Activated CD4-positive, alpha-beta memory T cell treated with anti-CD3 and anti-CD28 coated beads, Interleukin-2, amount 10 ng/mL, durations not matched to agents 7 days and 5 days (primary cell): ENCODE measurements at places on chromosomes 6 and 20. TPM values are rescaled to one million over a fixed set of nuclear protein-coding genes. Genes with fewer than 3 reads are reported as not detected.

DNA sequence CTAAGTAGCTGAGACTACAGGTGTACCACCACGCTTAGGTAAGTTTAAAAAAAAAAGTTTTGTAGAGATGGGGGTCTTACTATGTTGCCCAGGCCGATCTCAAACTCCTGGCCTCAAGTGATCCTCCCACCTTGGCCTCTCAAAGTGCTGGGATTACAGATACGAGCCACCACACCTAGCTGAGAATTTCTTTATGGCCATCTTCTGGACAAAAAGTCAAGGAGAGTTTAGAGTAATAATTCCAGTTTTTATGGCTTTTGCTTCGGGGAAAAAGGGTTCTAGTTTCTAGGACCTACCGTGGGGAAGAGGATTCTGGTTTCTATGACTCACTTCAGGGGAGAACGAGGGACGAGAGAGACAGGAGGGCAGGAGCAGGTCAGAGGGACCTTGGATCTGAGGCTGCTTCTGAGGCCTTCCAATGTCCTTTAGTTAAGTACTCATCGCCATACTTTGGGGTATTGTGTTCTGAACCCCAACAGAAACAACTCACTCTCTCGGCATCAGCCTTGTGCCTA lies 69.3 kb upstream of the IER3 start:
- no peak for DNase-seq

- DNase-seq: no peak
These were observed 526 bp downstream of the SULF2 start for GRCh38 chr20:47784599-47785310.

GRCh38 chr20:9367746-9368145 lies 146.6 kb upstream of the LAMP5 start:
- DNase-seq: no peak

DNA sequence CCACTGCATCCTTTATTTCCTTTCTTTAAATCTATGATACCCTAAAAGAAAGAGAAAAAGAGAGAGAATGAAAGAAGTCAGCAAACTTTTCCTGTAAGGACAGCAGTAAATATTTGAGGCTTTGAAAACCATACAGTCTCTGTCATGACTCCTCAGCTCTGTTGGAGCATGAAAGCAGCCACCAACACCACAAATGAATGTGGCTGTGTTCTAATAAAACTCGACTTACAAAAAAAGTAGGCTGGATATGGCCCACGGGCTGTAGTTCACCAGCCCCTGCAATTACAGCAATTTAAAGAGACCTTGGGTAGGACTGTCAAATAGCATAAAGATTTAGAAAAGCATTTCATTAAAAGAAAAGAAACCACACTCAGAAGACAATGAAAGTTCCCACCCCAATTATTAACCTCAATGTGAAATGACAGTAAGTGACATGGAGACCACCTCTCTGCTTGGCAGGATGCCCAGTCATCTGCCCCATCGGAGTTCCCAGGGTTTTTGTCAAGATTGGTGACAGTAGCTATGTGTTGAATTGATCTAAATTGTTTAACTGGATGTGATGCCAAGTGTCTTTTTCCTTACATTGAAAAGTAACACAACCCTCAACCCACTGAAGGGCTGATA lies 50.9 kb downstream of the TNFRSF21 start:
- DNase-seq: no peak

- no peak for DNase-seq
These were observed 819 bp upstream of the MTRF1L start for GRCh38 chr6:153003366-153003690.

DNA sequence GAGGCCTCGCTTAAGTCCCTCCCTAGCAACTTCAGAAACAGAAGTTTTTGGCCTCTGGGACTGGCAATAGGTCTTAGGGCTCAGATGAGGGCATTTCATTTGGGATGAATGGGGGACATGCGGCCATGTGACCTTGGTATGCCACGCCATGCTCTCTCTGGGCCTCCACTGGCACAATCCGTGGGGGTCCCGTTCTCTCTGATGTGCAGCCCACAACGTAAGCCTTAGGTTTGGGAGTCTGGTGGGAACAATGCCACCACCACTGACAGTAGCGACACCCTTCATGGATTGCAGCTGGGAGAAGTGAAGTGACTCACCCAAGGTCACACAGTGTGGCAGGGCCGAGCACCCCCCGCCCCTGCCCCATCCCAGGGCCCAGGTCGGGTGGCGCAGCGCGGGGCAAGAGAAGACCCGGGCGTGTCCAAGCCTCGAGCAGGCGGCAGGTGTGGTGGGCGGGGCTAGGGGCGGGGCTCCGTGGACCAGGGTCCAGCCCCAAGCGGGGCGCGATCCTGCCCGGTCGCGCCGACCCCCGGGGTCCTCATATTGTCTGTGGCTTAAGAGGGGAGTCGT lies 864 bp upstream of the CEBPB start:
- DNase-seq: peak; percentile 39

DNA sequence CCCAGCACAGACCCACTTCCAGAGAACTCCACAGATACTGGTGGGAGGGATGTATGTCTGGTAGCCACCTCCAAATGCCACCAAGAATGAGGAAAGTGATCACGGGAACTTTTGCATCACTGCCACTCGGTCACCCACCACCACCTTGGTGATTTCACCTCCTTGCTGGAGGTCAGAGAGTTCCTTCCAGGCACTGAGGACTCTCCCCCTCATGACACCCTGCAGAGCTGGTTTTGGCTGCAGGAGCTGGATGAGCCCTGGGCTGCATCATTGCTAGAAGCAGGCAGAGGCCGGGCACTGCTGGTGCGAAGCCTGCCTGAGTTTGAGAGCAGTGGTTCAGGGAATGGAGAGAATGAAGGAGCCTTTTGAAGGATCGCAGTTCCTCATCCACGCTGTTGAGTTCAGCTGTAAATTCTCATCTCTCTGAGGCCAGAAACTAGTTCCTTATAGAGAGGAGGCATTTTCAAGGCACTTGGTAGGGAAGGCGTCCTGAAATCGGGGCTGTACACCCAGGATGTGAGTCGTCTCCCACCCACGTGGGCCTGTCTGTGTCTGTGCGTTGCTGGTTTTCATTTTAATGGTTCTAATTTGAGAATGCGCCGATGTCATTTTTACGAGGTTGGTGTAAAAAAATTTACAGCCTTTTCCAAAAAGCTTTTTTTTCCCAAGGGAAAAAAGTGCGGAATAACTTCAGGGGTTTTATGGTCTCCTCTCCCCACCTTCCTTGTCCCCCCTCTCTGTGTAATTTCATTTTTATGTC lies 25.0 kb downstream of the FOXP4 start:
- no peak for DNase-seq

DNA sequence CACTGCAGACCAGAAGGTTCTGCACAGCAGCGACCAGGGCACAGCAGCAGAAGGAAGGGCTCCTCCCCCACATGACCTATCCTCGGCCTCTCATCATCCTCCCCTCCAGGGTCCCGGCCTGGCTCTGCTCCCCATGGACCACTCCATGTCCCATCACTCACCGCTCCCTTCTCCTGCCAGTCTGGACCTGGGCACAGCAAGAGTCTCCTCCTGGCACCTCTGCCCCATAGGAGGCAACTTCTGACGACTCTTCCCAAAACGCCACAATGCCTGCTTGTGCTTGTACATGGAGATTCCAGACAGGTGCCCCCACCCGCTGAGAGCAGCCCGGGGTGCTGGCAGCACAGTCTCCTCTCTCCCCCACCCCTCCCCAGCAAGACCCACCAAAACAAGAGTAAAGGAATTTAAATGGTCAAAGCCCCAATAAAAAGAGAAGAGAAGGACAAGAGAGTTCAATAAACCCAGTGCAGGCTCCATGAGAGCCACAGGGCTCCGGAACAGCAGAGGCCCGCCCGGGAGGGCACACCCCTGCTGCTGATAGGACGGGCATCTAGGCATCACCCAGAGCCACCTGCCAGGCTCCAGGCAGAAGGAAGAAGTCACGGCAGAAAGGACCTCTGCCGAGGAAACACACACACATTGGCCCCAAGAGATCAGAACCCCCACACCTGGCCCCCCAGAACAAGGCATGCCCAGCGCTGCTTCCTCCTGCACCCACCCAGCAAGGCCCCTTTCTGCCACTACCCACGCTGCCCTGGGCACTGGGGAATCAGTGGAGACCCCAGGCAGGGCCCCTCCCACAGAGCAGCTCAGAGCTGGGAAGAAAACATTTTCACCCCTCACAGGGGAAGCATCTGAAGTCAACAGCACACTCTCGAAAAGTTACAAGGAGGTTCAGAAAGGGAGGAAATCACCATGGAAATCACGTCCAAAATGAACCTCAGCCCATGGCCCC lies 15.2 kb downstream of the TAF4 start:
- no peak for DNase-seq

GRCh38 chr6:125611573-125612344 lies 137.7 kb upstream of the HEY2 start:
- no peak for DNase-seq

DNA sequence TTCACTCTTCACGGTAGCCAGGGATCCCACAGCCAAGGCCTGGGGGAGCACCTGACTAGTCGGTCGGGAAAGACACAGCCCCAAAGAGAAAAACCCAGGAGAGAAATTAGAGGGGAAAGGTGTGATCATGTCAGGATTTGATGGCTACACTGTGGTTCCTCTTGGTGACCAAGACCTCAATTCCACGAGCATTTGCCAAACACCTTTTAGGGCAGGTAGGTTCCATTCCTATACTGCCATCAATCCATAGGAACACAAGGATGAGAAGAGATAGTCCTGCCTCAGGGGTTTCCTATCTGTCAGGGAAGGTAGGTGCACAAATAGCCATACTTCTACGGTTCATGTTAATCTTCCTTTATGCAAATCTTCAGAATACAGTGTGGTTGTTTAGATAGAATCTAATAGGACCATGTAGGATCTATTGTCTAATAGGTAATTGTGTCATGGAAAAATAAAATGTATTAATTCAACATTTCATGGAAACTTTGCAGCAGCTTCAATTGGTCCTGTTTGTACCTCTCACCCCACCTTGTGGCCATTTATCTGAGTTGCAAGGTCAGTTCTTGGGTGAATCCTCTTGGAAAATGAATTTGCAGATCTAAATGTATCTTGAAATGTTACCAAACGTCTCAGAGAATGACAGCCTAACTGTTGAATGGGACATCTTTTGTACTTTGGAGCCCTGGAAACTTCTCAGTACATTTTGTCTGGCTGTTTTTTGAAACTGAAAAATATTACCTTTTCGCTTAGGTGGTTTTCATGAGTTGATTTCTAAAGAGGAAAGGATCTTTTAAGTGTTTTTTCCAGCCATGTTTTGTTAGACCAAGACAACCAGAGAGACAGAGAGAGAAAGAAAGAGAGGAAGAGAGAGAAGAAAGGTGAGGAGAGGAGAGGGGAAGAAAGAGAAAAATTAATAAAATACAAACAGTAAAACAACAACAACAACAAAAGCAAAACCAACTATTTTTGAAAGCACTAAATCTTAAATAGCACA lies 33.7 kb upstream of the IYD start:
- DNase-seq: peak; percentile 32

DNA sequence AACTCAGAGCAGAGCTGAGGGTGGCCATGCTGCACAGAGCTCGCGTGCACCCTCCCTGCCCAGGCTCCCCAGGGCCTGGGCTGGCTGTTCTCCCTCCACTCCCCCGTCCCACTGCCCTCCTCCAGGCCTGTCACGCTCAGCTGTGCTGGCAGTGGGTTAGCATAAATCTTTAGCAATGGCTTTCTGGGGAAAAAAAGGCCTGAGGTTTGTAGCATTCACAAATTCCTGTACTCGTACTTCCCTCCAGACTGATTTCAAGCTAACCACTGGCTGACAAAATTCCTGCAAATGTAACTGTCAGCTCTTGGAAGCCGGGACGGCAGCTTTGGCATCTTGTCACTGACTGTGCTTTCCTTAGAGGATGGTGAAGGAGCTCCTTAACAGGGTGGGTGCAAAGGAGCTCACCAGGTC lies 22.3 kb upstream of the SMOC2 start:
- no peak for DNase-seq

DNA sequence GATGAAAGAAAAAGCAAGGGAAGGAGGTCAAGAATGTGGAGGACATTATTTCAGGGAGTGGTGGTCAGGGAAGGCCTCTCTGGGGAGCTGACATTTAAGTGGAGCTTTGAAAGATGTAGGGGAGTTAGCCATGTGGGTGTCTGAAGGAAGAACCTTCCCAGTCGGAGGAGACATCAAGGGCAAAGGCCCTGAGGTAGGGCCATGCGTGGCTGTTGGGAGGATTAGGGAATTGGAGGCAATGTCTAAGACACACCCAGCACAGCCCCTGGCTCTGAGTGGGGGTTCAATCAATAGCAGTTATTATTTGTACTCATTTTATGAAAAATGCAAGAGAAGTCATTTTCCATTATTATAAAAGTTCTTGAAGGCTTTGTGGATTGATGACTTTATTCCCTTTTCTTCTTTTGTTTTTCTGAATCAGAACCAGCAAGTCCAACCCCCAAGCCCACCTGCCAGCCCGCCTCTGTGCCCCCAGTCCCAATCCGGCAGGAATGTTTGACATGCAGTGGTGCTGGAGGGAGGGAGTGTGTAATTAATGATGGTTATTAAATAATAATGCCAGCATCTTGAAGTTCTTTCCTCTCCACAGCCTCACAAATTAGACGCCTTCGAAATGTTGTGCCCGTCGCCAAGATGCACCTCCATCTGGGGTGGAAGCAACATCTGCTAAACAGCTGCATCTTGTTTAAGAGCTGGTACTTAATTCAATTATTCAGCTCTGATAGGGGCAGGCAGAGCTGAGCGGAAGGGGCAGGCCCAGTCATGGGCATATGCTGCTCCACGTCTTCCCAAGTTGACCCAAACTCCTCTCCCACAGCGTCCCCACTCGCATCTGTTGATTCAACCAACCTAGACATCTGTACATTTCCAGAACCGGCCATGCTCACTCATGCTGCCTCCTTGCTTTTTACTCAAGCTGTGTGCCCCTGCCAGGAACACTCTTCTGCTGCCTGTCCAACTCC lies 81.3 kb upstream of the SIRPA start:
- DNase-seq: no peak

DNA sequence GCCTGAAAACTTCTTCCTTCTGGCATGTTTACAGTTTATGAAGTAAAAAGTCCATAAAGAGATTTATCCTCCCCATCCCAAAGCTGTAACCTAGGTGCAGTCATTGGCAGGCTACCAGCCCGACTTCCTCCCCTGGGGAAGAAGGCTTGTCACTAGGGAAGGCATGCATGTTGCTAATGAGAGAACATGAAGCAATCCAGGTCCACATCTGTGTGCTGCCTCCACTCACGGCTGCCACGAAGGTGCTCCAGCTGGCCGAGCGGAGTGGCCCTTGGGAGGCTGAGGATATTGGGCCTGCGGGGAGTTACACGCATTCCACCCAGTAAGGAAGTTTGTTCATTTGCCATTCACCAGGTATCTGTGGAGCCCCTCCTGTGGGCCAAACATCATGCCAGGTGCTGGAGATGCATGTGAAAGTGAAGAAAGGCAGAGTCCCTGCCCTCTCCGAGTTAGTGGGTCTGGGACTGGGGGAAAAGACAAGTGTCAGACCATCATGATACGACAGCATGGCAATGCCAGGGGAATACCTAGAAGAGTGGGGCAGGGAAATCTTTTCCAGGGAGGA lies 257.0 kb downstream of the NRN1 start:
- no peak for DNase-seq

- no peak for DNase-seq
These were observed 1028.3 kb upstream of the EYS start for GRCh38 chr6:66735106-66735890.

SIRPB2 gene
- total RNA-seq: not detected

LAMA2 gene
- 0.53 TPM for total RNA-seq

EYS gene
- total RNA-seq: not detected

RBBP8NL gene
- not detected for total RNA-seq

TRAPPC3L gene
- total RNA-seq: not detected
